ENCODE measurements at places on chromosomes 7 and 10. TPM values are rescaled to one million over a fixed set of nuclear protein-coding genes. Genes with fewer than 3 reads are reported as not detected.

Gene CRTAC1
- 1.2 TPM for polyA plus RNA-seq

Gene OGDHL
- polyA plus RNA-seq: 23.2 TPM

Gene EFCAB10
- 0.52 TPM for polyA plus RNA-seq

Gene ACSL5
- not detected for polyA plus RNA-seq

Gene GTF2IRD1
- polyA plus RNA-seq: 27.4 TPM

Gene DYNC1I1
- 0.45 TPM for polyA plus RNA-seq

Gene TMEM270
- polyA plus RNA-seq: 0.26 TPM

DNA sequence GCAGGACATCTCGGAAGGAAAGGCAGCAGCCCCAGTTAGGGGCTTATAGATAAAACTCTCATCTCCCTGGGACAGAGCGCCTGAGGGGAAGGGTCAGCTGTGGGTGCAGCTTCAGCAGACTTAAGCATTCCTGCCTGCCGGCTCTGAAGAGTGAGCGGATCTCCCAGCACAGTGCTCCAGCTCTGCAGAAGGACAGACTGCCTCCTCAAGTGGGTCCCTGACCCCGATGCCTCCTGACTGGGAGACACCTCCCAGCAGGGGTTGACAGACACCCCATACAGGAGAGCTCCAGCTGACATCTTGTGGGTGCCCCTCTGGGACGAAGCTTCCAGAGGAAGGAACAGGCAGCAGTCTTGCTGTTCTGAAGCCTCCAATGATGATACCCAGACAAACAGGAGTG lies 117.1 kb upstream of the POT1 start:
- DNase-seq: no peak

GRCh38 chr10:69718951-69719350 lies 82.8 kb upstream of the COL13A1 start:
- no peak for DNase-seq

- no peak for DNase-seq
Observed at GRCh38 chr7:143299346-143299745, 11.2 kb downstream of the CASP2 start.

- DNase-seq: no peak
Observed at GRCh38 chr10:21649454-21649872, 115.4 kb downstream of the MLLT10 start.

- DNase-seq: no peak
Observed at GRCh38 chr7:7583731-7584130, 17.0 kb downstream of the MIOS start.

Data from H1 (cell line).